Activated CD4-positive, alpha-beta T cell treated with anti-CD3 and anti-CD28 coated beads, Interleukin-2, Interleukin-4, amounts not matched to agents 100 ng/mL and 50 ng/mL, durations not matched to agents 16 hours and 8 hours (primary cell): ENCODE measurements at places on chromosomes 16 and 17.

GRCh38 chr16:9365370-9365728, 273.9 kb downstream of the HAPSTR1 start:
- DNase-seq: no peak

DNA sequence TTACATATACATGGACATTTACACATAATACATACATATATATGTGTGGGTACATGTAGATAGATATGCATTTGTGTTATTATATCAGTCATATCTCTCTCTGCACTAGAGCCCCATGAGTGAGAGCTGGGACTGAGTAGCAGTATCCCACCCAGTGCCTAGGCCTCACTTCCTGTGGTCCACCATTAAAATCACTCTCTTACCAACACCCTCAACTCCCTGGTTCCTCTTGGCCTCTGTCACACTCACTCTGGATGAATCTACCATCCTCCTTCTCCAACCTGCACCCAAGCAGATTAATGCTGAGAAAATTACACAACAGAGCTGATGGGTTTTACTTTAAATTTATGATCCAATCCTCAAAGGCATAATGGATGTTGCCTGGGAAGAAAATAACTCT, 4.9 kb upstream of the LYRM9 start:
- no peak for DNase-seq

GRCh38 chr17:80698297-80698696, 153.7 kb downstream of the RPTOR start:
- DNase-seq: no peak

DNA sequence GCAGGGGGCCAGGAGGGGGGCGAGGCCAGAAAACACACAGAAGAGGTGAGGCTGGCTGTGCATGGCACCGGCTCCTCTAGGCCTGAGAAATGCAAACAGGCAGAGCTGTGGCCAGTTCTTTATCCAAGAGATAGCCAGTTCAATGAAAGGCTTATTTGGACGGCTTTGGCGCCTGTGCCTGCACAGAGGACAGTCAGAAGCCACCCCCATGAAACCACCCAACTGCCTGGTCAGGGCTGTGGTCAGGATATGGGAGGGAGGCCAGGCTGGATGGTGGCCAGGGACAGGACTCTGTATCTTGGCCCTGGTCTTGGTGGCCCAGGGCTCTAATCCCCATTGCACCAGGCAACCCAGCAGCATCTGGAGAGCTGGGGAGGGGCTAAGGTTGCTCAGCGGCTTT, 24.5 kb upstream of the GPRC5C start:
- no peak for DNase-seq

DNA sequence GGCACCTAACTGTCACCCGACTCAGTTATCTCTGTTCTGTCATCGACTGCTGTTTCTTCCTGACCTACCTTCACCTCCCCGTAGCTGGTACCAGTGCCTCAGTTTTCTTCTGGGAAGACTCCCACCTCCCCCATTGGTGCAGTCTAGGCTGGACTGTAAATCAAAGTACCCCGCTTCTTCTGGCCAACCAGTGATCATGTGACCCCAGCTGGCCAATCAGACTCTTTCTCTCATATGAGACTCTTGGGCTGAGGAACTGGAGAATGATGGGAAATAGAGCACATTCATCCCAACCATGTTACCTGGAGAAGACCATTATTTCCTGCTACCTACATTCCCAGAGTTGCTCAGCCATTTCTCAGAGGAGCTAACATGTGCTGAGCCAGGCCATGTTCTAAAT, 20.6 kb upstream of the LONP2 start:
- DNase-seq: no peak

- no peak for DNase-seq
Measured at GRCh38 chr17:32861981-32862380, 14.9 kb downstream of the MYO1D start.

- DNase-seq: no peak
Measured at GRCh38 chr16:175011-175949, 1.2 kb upstream of the HBA1 start.

- no peak for DNase-seq
Measured at GRCh38 chr16:54696970-54697369, 233.7 kb upstream of the IRX5 start.

DNA sequence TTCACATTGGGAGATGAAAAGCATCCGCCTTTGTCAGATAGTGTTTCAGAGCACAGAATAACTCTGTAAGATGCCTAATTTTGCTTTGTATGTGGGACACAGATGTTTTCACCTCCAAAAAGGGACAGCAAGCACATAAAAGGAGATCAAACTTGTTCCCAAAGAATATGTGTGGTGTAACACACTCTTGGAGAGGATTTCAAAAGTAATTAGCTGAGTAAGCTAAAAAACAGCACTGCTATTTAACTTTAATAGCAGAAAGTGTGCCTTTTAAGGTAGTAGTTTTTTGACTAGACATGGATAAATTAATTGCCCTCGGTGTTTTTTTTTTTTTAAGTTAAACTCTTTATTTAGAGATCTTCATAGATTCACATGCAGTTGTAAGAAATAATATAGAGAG, 65.2 kb downstream of the COX10 start:
- DNase-seq: no peak

GRCh38 chr16:2983706-2984136, 3.5 kb upstream of the PKMYT1 start:
- peak; percentile 79 for DNase-seq

- no peak for DNase-seq
Measured at GRCh38 chr17:81858967-81859905, 1.1 kb downstream of the P4HB start.

DNA sequence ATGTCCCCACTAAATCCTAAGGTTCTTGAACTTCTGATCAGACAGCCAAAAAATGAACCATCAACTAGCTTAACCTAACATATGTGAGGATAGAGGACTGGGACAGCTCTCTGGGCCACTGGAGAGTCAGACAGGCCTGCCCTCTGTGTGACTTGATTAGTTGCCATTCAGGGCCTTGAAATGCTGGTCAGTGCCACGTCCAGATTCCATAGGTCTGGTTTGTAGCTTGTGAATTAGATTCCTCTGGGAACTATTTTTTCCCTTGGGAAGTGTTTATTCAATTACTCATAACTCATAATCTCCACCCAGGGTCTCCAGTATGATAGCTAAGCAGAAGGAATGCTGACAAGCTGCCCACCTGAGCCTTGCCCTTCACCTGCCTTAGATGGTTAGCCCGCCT, 48.2 kb downstream of the IGF2BP1 start:
- no peak for DNase-seq

DNA sequence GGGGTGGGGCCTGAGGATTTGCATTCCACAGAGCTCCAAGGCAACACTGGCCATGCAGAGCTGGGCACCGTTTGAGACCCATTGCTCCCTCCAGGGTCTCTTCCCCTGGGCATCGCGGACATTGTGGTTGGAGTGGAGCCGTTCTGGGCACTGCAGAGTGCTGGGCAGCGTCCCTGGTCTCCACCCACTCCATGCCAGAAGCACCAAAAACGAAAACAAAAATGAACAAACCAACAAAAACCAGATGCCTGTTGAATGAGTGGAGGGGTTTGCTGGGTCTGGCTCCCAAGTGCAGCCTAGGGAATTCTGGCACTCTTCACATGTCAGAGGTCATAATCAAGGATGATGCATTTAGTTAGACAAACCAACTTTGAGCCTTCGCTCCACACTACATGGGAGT, 17.9 kb downstream of the WNT9B start:
- DNase-seq: no peak

GRCh38 chr16:67528222-67528869, at the start of gene RIPOR1:
Gene RIPOR1, plus strand, starts transcription at chr16:67528829. Its CDS starts 9,618 bp downstream, at chr16:67538447.
- DNase-seq: no peak

GRCh38 chr16:56121156-56121500, 70.2 kb upstream of the GNAO1 start:
- DNase-seq: no peak

DNA sequence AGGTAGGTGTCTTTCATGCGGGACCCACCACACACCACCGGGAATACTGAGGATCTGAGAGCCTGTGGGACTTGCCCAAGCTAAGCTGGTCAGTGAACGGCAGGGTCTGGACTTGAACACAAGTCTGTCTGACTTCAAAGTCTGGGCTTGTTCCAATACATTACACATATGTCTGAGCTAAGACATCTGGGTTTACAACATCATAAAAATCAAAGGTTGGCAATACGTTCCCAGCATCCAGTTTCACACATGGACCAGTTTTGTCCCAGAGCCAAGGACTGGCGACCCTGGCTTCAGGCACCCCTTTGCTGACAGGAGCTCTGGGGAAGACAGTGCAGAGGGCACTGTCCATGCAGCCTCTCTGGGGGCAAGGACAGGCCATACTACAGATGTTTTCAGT, 27.9 kb upstream of the AXIN2 start:
- no peak for DNase-seq

DNA sequence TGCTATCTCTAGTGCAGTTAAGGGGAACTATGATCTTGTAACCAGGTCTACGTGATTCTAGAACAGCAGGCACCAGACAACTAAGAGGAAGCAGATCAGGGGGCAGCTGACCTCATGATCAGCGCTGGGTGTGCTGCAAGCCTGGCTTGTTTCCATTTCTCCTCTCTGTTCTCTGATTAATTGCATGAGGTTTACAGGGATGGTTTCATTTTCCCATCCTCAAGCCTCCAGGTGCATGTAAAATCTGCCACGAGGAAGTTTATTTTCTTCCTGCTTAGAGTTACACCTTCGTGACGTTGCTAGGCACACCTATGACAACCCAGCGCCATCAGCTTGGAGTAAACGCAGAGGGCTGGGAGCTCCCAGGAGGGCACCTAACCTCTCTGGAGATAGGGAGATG, 4.3 kb upstream of the NUPR1 start:
- DNase-seq: no peak

GRCh38 chr17:60888812-60889709, 211.4 kb downstream of the BCAS3 start:
- no peak for DNase-seq

DNA sequence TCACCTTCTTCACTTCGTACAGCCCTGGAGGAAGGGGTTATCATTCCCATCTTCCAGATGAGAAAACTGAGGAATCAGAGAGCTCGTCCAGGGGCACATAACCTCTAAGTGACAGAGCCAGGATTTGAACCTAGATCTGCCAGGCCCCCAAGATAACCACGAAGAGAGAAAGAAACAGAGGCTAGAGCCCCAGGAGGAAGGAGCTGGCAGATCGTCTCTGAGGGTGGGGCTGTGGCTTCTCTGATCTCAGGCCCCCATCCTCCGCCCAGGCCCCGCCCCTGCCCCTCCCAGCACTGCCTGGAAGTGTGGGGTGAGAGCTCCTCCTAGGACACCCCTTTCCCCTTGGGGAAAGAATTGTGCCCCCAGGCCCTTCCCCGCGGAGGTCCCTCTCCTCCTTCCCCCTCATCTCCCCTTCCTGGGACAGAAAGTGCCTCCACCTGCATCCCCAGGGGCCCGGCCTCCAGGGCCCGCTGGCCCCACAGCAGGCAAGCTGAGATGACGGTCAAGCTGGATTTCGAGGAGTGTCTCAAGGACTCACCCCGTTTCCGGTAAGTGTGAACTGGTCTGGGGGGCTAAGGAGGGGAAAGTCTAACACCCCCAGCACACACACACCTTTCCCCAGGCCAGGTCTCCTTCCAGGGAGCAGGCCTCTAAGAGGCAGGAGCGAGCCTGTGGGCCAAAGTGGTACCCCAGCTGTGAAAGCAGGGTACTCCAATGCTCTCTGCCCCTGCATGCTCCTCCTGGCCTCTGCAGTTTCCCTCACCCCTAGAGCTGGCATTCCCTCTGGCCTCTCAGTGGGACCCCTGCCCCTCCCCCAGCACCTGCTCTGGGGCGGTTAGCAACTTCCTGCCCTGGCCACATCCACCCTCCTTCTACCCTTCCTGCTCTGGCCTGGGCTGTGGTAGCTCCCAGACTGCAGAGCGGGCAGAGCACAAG, at the start of gene ACAP1:
Gene ACAP1, plus strand, starts transcription at position 290 of the 936 bp plus-strand sequence. Its CDS starts 206 bp downstream, at position 496.
- DNase-seq: peak; percentile 91

- DNase-seq: no peak
Measured at GRCh38 chr17:60095830-60096229, 17.1 kb upstream of the HEATR6 start.

DNA sequence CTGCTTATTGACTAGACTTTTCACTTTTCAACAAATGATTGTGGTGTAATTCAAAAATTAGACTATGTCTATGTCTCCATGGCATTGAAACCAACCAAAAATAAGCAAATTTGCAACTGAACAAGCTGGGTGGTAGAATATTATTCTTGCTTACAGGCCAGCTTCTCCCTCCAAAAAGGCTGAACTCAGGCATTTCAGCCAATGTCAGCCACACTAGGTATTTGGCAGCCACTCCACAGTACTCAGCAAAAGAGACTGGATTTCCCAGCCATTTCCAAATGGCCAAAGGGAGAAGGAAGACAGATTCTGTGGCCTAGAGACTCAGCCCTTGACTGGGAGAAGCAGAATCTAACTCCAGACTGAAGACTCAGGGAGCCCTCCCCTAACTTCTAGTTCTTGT, 121.8 kb upstream of the IRX5 start:
- no peak for DNase-seq

- DNase-seq: no peak
Measured at GRCh38 chr16:8645831-8646230, 24.3 kb downstream of the METTL22 start.

DNA sequence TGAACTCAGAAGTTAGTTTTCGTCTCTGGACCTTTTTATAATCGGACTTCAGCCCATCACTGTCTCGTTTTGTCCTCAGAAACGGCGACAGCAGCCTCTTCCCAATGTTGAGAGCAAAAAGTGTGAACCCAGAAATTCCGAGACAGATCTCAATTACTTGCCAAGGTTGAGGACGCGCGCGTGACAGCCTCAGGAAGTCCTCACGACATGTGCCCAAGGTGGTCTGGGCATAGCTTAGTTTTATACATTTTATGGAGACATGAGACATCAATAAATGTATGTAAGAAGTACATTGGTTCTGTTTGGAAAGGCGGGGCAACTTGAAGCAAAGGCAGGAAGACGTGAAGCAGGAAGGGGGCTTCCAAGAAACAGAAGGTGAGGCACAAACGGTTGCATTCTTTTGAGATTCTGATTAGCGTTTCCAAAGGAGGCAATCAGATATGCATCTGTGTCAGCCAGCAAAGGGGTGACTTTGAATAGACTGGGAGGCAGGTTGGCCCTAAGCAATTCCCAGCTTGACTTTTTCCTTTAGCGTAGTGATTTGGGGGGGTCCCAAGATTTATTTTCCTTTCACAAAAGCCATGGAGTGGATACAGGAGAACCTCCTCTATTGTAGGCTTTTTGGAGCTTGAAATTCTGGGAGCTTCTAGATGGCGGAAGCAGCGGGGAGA, 583 bp upstream of the ZNF747 start:
- peak; percentile 39 for DNase-seq

DNA sequence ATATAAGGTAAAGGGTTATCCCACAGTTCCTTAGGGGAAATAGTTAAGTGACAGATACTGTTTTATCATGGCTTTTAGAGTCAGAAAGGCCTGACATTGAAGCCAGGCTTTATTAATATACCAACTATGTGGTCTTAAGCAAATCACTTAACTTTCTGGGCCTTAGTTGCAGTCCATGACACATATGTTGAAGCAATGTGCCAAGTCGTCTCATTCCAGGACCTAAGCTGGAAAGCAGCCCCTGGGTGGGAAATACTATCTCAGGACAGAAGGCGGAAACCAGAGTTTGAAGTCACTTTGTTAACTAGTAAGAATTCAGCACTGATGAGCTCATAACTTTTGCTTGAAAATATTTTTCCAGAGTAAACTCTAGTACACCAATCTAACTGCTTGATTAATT, 80.0 kb downstream of the USP32 start:
- no peak for DNase-seq

GRCh38 chr16:12340151-12340733, 363.7 kb downstream of the SNX29 start:
- peak; percentile 17 for DNase-seq
